ENCODE measurements at places on chromosomes 3 and 15.

- DNase-seq, result no peak
These were observed 5.8 kb downstream of the USP13 start for GRCh38 chr3:179658606-179659005.

DNA sequence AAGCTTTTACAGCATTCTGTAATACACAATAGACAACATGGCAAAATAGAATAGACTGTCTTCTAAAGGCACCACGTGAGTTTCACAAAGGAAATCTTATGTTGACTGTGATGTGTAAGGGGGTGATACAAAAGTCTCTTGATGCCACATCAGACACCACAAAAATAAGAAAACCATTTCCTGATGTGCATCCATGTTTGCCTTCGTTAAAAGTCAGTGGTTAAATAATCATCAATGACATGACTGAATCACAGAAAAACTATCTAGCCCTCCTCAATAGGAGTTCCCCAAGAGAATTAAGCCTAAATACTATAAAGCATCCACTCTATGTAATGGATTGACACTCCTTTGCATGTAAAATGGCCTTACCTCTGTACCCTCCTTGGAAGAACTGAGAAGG lies 198.6 kb upstream of the SLC2A2 start:
- peak; percentile 26 for DNase-seq

DNA sequence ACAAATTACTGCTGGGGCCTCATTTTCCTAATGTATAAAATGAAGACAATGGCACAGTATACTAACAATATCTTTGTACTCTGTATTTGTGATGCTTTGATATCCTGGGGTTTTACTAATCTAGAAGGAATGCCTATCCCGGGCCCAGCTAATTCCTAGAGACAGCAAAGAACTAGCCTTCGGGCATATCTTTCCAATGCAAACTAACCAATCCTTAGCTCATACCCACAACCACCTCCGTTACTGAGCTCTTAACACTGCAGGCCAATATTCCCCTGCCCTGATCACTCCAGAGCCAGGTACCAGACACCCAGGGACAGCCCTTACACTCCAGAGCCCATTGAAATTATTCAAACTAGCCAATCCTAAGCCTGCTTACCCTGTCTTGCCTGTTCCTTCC lies 309.0 kb downstream of the ULK4 start:
- no peak for DNase-seq

GRCh38 chr3:9727041-9727595 lies 4.4 kb upstream of the BRPF1 start:
- DNase-seq, result peak; percentile 65

DNA sequence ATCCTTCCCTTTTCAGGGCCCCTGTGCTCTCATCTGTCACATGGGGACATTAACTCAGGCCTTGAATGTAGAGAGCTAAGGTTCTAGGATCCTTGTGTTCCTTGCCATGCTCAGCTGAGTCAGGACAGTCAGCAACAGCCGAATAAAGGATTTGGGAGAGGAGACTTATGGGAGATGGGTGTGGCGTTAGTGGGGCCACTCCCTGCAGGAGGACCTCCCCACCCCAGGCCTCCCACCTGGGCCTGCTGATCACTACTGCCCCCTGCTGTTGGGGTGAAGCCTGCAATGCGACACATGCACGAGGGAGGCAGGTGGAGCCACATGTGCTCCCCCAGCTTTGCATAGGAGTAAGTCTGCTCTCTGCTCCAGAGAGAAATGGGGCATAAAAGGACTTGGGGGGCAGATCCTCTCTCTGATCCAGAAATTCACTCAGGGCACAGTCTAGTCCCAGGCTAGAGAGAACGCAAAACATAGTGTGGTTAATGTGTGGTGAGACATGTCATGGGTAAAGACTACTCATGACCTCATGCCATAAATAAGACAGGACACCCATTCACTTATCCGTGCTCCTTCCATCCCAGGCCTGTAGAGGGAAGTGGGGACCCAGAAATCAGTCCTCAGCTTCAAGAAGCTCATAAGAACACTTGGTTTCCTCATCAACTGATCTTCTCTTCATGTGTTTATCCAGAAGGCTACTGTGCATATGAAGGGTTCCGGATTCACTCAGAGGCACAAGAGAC lies 19.4 kb downstream of the RBP1 start:
- DNase-seq, result no peak

GRCh38 chr3:151971814-151972579 lies 98.6 kb downstream of the SUCNR1 start:
- DNase-seq, result no peak

DNA sequence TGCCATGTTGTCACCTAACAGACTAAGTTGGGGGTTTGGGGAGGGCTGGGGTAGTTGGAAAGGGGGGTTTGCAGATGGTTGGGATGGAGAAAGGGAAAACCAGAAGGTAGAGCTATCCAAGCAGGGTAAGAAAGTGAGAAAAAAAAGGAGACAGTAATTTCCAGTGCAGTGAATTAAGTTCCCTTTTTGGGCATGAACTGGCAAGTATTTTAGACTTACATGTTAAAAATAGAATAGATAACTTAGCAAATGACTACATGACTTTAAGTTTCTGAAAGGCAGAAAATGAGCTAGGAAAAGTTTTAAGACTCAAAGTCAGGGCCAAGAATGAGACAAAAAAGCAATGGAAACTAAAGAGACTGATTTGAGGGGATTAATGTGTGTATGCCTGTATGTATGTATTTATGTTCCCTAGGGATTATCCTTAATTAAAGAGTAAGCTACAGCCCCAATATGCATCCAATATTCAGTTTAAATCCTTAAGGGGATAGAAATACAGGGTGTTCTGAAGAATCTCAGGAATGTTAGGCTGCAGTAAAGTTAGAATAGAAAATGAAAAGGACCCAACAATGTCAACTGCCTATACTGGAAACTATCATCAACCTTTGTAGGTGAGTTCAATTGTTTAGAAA lies 285.2 kb upstream of the MME start:
- DNase-seq, result no peak

DNA sequence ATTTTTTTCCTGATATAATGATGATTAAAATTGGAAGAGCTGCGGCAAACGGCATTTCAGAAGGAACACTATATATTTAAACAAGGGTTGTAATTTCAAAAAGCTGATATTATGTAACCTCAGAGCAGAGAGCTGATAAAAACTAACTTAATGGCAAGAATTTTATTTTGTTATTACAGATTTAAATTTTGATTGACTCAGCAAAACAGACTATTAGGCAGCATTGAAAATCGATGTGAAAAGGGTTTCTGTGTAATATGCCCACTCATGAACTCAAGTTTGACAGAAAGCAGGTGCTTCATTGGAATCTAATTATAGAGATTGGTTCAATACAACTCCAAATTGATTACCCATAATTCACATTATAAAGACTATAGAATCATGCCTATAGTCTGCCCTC lies 24.9 kb upstream of the LRIG1 start:
- no peak for DNase-seq

- DNase-seq, result no peak
These were observed 19.6 kb downstream of the PLXNA1 start for GRCh38 chr3:127002195-127003174.

DNA sequence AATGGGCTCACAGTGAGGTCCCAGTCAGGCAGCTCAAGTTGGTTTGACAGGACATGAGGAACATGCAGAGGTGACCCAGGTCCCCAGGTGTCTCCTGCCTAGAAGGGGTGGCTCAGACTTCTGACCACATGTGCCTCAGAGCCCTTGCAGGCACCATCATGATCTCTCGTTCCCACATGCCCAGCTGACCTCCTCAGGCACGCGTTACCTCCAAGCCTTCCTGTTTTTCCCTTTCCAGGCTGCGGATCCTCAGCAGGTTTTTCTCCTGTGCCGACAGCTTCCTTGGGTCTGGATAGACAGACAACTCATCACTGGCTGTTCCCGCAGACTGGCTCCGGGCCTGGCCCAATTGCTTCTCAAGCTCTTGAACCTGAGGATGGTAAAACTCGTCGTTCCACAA lies 30.4 kb downstream of the CCDC13 start:
- DNase-seq, result no peak

- no peak for DNase-seq
These were observed 386.2 kb upstream of the ARHGEF26 start for GRCh38 chr3:153734777-153735551.

DNA sequence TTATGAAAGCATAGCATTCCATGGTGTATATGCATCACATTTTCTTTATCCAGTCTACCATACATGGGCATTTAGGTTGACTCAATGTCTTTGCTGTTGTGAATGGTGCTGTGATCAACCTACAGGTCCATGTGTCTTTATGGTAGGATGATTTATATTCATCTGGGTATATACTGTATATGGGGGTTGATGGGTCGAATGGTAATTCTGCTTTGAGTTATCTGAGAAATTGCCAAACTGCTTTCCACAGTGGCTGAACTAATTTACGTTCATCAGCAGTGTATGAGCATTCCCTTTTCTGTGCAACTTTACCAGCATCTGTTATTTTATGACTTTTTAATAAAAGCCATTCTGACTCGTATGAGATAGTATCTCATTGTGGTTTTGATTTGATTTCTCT lies 662.4 kb upstream of the BCHE start:
- no peak for DNase-seq

- DNase-seq, result no peak
These were observed 665 bp downstream of the GATM start for GRCh38 chr15:45377609-45378148.

DNA sequence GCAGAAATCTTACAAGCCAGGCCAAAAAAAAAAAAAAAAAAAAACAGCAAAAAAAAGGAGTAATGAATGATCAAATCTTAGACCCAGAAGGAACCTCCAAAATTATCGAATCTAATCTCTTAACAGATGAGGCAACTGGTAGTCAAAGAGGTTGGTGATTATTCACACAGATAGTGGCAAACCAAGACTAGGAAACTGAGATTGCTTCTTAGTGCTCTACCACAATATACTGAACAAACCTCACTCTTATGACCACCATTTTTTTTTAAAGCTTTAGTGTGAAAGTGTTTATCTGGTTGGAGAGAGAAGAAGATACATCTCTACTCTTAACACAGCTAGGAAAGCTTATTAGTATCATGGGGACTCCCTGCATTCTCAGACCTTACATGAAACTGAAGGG lies 17.3 kb downstream of the ATOSA start:
- DNase-seq, result no peak

DNA sequence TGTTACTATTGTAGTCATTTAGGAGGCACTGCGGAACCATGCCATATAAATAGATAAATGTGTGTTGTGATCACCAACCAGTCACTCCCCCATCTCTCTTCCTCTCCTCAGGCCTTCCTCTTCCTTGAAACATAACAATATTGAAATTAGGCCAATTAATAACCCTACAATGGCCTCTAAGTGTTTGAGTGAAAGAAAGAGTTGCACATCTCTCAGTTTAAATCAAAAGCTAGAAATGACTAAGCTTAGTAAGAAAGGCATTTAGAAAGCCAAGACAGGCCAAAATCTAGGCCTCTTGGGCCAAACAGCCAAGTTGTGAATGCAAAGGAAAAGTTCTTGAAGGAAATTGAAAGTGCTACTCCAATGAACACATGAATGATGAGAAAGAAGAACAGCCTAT lies 8.1 kb upstream of the DNASE1L3 start:
- no peak for DNase-seq

GRCh38 chr3:73618461-73618860 lies 6.3 kb downstream of the PDZRN3 start:
- DNase-seq, result no peak

GRCh38 chr3:50304601-50305000 lies 1.2 kb upstream of the HYAL1 start:
- no peak for DNase-seq

GRCh38 chr3:32246079-32246675 lies 7.7 kb downstream of the CMTM8 start:
- DNase-seq, result no peak

DNA sequence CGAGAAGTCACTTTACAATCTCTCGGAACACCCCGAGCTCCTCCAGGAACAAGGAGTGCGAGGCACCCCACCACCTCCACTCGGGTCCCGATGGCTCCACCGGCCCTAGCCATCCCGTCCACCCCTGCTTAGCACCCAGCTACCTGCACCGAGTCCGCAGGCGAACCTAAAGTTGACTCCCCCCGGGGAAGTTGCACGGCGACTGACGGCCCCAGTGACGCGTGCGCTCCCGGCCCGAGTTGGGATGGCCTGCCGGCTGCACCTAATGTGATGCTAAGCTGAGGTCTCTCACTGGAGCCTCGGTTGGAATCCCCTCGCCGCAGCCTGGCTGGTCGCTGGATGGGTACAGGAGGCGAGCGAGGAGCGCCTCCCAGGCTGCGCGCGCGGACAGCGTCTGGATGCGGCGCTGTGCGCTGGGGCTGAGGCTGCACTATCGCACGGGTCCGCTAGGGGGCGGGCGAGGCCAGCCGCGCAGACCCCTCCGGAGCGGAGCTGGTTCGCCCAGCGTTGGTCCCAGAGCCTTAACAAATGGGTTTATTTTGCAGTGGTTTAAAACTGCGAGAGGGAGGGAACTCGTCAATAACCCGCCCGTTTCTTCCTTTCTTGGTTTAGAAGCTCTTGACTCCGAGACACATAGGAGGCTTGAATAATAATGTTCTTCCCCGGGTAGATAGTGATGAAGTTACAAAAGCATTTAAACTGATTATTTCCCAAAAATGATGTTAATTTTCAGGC lies at the start of gene OXTR:
TSS of gene OXTR (minus strand) at position 526 of the 735 bp plus-strand sequence. CDS start 1,426 bp downstream, outside the sequence.
- DNase-seq, result peak; percentile 30

DNA sequence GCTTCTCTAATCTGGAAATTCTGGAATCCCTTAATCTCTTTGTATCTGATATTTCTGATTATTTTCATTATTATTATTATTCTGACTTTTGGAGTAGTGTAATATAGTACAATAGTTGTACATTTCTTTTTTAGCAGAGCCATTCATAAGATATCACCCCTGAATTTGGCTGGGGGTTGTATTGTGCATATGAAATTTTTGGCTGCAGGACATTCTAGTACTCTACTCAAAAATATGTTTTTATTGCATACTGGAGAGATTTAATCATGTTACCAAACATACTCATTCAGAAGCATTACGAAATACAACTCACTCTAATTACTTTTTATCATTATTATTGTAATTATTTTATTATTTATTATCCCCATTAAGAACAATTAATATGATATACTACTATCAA lies 589.7 kb upstream of the KCNMB2 start:
- DNase-seq, result no peak

DNA sequence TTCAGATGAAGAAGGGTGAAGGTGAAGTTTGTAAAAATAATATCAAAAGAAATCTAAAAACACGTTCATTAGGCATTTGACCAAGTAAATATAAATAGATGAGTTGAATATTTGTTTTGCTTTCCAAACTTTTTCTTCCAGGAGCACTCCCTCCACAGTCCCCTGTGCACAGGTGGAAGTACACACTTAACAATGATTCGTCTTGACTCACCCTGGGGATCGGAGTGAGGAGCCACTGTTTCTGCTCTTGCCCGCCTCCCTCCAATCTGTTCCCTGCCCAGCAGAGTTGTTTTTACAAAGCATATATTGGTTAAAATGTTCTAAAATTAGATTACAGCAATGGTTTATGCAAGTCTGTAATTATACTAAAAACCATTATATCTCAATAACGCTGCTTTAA lies 175.1 kb downstream of the PTPRG start:
- no peak for DNase-seq

GRCh38 chr3:14719006-14719405 lies 44.1 kb downstream of the C3orf20 start:
- no peak for DNase-seq
